ENCODE measurements at places on chromosomes 1 and 21.

- peak; percentile 36 for DNase-seq
Measured at GRCh38 chr1:245008761-245009160, 144.4 kb upstream of the HNRNPU start.

GRCh38 chr21:40540216-40540615 lies 306.7 kb downstream of the DSCAM start:
- no peak for DNase-seq

DNA sequence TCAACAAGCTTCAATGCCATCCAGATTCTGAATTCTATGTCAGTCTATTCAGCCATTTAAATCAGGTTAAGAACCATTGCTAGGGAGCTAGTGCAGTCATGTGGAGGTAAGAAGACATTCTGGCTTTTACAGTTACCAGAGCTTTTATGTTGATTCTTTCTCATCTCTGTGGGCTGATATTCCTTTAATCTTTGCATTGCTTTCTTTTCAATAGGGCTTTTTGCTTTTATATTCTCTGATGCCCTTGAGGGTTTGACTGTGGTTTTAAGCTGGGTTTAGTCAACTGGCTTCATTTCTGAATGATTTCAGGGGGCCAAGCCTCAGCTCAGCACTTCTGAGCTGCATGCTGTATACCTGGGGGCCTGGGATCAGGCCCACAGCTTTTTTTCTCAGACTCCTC lies 51.0 kb upstream of the GORAB start:
- no peak for DNase-seq

- DNase-seq = peak; percentile 24
Measured at GRCh38 chr1:35371506-35371905, 103.0 kb downstream of the ZMYM4 start.

- DNase-seq = peak; percentile 98
Measured at GRCh38 chr1:63731117-63732043, 42.4 kb upstream of the ROR1 start.

DNA sequence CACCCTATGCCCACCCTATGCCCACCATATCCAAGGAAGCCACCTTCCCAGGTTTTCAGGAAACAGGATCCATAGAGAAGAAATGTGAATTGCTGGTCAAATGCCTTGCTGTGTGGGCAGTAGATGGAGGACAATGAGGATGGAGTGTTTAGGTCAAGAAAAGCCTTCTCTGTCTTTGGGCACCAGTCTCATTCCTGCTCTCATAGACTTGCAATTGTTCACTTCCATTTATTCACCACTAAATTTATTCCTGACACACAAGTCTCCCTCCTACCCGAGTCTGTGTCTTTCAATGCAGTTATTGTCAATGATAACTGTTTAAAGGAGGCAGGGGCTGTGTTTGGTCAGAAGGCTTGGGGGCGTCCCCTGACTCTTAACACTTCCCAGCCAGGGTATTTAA lies 48.0 kb upstream of the ITPKB start:
- no peak for DNase-seq

DNA sequence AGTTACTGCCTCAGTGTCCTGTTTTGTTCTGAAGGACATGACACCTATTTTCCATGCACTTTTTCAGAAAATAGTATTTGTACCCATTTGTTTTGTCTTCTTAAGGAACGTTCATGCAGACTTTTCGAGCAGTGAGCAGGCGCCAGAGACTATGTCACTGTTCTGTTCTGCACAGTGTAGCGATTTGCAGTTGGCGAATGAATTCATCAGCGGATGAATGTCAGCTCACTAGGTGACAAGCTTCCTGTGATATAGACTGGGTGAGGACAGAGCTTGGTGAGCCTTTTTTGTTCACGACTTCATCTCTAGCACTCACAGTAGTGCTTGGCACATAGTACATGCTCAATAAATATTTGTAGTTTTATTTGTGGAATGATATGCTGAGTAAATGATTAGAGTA lies 177.8 kb downstream of the NFIA start:
- DNase-seq = no peak

GRCh38 chr1:219549215-219549614 lies 63.7 kb downstream of the ZC3H11B start:
- no peak for DNase-seq

DNA sequence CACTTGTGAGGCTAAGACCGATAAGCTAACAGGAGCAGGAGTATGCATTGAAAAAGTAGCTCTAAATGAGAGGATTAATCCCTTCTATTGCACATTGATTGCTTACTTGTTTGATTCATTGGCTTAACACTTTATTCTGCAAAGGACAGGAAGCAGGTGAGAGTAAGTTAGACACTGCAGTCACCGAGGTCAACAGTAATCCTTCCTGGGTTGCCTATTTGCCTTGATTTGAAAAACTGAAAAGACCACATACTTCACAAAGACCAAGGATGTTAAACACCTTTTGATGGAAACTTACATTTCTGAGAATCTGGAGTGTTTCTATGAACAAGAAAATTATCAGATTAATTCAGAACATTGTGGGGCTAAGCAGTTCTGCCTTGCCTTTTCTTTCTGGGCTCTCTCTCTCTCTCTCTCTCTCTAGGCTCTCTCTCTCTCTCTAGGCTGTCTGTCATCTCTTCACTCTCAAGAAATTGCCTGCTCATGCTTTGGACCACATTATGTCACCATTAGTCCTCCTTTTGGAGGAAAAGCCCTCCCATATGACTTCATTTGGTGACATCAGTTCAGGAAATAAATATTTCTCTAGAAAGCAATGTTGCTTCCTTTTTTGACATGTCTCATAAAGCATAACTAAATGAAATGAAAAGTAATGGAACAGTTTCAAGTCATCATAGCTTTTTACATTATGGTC lies 103.8 kb downstream of the TNFSF18 start:
- DNase-seq = no peak

DNA sequence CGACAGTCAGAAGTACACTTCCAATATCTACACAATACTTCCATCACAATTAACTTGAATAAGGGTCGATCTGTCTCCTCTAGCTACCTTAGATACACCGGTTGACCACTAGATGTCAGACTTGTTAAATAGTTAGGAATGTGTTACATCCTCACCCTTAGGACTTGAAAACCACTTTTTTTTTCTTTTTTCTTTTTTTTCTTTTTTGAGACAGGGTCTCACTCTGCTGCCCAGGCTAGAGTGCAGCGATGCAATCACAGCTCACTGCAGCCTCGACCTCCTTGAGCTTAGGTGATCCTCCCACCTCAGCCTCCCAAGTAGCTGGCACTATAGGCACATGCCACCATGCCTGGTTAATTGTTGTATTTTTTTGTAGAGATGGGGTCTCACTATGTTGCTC lies 120.4 kb upstream of the GREM2 start:
- peak; percentile 72 for DNase-seq

DNA sequence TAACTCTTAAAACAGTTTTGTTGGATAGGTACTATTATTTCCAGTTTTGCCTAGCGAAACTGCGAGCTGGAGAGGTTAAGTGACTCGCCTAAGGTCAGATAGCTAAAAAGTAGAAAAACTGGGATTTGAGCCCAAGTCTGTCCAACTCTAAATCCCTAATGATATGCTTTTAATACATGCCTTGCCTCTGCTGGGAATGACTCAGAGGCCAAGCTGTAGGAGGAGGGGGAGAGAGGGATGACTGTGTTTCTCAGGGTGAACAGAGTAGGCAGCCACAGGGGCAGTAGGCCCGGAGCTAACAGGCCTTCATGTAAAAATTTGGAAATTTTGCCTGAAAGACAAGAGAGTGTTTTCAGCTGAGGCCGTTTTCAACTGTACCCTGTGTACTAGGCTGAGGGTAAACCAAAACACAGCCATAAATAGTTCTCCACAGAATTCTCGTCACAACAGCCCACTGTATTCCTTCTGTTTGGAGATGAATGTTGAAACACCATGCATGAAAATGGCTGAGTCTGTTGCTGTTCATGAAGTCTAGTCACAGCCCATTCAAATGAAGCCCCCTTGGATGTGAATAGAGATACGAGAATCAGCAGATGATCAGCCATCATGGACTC lies 107.5 kb upstream of the HOOK1 start:
- DNase-seq = peak; percentile 99

GRCh38 chr1:101816262-101816661 lies 180.5 kb downstream of the OLFM3 start:
- no peak for DNase-seq

- no peak for DNase-seq
Measured at GRCh38 chr1:22618056-22618455, 18.4 kb upstream of the C1QA start.

- DNase-seq = peak; percentile 93
Measured at GRCh38 chr21:45080639-45081414, 6.4 kb downstream of the ADARB1 start.

GRCh38 chr1:100506217-100506616 lies 31.7 kb upstream of the GPR88 start:
- no peak for DNase-seq

Data from amniotic epithelial cell (primary cell).